ENCODE measurements at places on chromosomes 1 and 21.
A peak's percentile ranks its signal among the peaks of the same experiment; 100 is the strongest.

GRCh38 chr1:171860696-171861095, 19.4 kb downstream of the DNM3 start:
- no peak for DNase-seq

GRCh38 chr1:204130981-204131892, 20.6 kb downstream of the ETNK2 start:
- no peak for DNase-seq

DNA sequence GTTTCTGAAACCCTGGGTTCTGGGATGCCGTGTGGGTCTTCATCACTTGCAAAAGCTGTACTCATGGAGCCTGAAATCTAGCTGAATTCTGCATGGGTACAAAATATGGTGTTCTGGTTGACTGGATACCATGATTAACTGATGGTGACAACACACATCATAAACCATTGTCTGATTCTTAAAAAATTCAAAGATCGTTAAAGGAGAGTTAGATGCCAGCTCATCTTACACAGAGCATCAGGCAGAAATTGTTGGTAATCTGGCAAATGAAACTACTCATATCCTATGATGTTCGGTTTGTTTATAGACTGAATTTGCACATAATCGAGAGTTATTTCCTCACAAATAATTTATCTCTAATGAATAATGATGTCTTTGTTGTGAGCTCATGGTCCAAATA, 218.1 kb upstream of the PKN2 start:
- DNase-seq, result no peak

DNA sequence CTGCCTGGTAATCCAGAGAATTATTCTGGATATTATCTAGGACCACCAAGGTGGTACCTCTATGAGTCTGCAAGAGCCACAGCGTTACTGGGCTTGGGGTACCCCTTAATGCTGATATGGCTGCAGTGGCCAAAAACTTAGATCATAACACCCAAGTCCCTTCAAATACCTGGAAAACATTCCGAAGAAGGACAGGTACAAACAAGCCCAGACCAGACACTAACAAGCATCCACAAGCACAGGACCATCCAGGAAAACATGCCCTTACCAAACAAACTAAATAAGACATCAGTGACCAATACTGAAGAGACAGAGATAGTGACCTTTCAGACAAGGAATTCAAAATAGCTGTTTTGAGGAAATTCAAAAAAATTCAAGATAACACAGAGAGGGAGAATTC, 2.9 kb downstream of the C1orf105 start:
- DNase-seq, result no peak

DNA sequence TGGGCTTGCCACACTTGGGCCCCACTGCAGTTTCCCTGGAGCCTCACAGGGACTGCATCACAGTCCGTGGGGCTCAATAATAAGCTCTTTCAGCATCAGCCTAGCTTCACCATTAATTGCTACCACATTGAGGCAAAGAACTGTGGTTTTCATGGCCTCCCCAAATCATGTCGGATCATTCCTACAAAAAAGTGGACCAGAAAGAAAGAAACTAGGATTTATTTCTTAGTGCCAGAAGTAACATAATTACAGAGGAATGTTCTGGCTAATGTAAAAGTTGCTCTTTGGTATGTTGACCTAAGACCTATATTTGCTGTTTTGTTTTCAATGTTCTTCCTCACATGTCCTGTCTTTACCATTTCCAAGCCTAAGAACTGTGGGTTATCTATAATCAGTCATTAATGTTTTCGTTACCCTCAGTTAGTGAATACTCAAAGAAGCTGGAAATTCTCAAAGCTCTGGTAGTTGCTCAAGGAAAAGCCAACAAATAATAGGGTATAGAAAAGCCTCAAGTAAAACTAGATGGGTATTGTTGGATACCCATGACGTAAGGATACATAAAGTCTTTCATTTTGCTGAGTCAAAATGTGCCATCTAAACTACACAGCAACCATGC, 173.9 kb downstream of the LTN1 start:
- no peak for DNase-seq

GRCh38 chr1:226203240-226203639, 16.7 kb upstream of the ACBD3 start:
- DNase-seq, result no peak

DNA sequence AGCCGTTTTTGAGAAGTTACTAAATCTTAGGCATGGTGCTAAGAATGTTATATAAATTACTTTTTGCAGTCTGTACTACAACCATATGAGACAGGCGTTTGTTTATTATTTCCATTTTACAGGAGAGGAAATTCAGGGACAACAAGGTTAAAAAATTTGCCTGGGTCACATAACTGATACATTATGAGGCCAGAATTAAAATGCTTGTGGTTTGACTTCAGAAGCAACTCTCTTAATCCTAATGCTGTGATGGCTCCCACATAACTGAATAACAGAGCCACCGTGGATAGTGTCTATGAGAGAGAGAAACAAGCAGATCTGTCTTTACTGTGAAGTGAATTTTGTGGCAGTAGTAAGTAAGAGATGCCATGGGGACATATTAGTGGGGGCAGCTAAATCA, 184.9 kb downstream of the NCAM2 start:
- DNase-seq, result no peak

DNA sequence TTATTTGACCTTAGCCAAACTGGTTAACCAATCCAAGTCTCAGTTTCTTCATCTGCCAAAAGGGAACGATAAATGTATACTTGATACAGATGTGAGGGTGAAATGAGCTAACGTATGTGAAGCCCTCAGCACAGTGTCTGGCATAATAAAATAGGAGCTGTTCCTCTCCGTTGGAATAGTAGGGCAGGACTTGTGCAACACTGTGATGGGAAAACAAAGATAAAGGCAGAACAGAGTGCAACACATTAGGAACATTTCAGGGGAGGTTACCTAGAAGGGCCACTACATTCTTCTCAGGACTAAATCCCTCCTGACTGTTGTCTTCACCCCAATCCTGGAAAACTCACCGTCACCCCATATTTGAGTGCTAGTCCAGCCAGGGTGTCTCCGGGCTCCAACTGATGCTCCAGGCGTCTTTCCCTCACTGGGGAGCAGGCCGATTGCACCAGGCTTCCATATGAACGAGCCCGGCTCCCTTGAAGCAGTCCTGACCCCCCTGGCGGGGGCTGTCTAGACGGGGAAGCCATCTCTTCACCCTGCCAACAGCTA, 896 bp downstream of the LYSMD1 start:
- no peak for DNase-seq

DNA sequence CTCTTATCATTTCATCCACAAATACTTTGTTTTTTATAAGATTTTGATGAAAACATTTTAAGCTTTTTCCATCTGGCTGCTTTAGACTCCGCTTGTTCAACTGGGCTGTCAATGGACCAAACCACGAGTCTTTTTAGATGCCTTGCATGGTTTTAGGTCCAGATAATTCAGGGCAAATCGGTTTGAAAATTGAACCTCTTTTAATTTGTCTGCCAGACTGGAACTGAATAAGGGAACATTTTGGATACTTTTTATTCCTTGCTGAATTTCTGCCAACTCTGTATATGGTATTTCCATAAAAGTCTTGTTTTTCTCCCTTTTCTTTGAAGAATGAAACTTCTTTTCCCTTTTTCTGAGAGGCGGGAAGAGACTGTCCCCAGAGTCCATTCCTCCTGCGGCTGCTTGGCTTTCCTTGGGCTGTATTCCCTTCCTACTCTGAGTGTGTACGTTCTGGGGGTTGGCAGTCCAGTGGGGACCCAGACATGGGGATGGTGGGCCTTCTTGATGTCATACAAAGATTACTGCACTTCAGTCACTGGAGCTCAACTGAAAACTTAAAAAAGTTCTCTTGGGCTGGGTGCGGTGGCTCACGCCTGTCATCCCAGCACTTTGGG, 46.5 kb upstream of the CNN3 start:
- DNase-seq, result no peak

GRCh38 chr21:36080386-36080785, 10.6 kb downstream of the CBR1 start:
- no peak for DNase-seq

DNA sequence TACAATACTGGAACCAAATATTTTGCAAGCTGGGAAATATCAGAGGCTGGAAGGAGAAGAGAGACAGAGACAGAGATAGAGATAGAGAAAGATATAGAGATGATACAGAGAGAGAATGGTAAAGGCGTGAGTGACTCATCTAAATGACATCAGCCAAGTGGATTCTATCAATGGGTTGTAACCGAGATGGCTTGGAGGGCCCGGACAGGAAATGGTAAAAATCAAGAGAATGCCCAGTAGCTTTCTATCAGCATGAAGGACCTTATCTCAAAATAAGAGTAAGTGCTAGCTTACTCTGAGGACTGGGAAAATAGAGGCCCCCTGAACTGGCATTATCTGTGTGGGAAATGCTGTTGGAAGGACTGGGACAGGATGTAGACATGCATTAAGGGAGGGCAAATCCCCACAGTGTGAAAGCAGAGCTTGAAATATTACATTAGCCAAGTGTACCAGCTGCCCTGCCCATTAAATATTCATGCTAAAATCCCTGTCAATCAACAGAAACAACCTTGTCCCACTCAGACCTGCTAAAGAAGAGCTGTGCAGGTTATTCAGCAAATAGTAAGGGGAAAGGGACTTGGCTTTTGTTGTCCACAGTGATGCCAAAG, 76.6 kb upstream of the ZNF644 start:
- no peak for DNase-seq

- DNase-seq, result no peak
Measured at GRCh38 chr1:190663962-190664361, 186.3 kb upstream of the BRINP3 start.

DNA sequence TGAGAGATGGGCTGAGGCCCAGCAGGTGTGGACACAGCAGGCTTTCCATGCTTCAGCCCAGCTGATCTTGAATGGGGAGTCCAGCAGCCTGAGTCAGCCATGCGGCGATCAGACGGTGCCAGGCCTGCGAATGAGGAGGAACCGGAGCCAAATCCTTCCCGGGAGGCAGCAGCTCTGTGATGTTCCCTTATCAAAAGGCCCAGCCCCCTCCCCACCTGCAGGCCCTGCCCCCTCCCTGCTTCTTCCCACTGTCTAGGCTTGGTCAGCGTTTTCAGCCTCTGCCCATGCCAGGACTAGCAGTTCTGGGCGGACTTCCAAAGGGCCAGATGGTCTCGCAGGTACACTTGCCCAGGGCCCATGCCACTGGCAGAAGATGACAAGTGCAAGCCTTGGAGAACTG, 253.8 kb downstream of the KAZN start:
- no peak for DNase-seq

DNA sequence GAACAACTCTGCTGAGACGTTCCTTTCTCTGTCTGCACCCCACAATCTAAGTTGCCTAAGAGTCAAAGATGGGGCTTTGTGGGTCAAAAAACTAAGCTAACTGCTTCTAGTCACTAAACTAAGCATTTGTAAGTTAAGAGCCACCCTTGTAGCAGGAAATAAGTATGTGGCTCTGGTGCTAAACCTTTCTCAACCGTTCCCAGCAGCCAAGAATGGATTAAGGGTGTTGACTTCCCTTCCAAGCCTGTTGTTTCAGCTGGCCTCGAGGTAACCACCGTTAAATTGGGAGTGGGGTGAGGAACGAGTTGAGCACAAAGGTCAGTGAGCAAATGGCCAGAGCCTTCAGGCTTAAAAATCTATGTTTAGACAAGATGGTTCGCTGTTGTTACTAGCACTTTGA, 169.1 kb downstream of the TRIM33 start:
- DNase-seq, result no peak

GRCh38 chr1:71156590-71156989, 75.8 kb upstream of the ZRANB2 start:
- DNase-seq, result no peak

- no peak for DNase-seq
Measured at GRCh38 chr1:205481218-205481617, 23.3 kb upstream of the CDK18 start.

GRCh38 chr1:19044975-19045831, 88.7 kb upstream of the IFFO2 start:
- DNase-seq, result peak; percentile 52

- no peak for DNase-seq
Measured at GRCh38 chr1:59570524-59570923, 244.2 kb upstream of the HOOK1 start.

- DNase-seq, result no peak
Measured at GRCh38 chr1:156765666-156766065, 1.7 kb upstream of the PRCC start.

DNA sequence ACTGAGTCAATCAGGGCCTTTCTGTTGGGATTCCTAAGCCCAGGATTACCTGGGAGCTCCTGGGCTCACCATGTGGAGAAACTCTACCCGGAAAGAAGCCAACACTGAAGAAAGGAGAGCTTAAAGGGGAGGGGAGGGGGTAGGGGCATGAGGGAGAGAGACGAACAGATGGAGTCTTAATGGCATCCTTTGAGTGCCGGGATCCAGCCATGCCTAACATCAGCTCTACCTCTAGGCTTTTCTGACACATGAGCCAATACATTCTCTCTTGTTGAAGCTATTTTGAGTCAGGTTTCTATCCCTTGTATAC, 75.0 kb downstream of the NPHP4 start:
- no peak for DNase-seq

DNA sequence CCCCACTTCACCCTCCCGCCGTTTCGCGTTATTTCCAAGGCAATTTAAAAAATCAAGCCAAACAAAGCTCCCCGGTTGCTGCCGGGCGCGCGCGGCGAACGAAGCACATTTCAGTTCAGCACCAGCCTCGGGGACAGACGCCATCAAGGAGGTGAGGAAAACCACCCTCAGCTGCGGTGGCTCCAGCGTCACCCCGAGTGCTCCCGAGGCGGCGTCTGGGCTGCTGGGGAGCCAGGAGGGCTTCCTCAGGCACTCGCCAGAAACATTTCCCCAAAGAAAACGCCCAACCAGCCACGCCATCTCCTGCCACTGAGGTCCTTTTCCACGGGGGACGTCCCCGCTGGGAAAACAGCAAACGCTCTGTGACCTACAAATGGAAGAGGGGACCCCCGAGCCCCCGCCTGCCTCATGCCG, 623 bp downstream of the GNG4 start:
- no peak for DNase-seq

DNA sequence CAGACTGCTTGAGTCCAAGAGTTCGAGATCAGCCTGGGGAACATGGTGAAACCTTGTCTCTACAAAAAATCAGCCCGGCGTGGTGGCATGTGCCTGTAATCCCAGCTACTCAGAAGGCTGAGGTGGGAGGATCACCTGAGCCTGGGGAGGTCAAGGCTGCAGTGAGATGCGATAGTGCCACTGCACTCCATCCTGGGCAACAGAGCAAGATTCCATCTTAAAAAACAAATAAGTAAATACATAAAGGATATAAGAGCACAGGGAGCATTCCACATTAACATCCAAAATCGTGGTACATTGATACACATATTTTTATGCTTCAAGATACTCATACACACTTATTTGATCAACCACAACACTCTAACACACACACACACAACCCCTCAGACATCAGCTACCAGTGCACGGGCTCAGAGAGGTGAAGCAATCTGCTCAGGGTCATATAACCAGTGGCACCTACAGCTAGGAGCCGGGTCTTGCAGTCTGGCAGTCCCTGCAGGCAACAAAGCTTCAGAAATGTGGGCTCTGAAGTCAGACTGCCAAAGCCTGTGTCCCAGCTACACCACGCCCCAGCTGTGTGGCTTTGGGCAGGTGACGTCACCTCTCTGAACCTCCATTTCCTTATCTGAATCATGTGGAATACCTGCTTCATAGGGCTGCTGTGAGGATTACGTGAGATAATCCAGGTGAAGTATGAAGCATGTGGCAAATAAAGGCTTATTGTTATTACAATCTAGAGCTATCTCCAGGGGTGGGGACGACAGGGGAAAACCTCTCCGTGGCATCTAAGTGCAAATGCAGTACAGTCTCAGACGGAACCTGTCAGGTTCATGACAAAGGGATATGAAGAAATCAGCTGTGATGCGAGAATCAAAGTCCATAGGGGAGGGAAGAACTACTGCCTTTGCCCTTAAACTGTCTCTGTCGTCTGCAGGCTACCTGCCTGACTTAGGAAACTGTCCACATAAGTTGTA, 4.8 kb upstream of the CRYBG2 start:
- no peak for DNase-seq

Data from amygdala (tissue), 56 donors.